ENCODE measurements at places on chromosomes 2 and 18.

- DNase-seq: no peak
Measured at GRCh38 chr2:236308855-236309668, 44.9 kb upstream of the ASB18 start.

DNA sequence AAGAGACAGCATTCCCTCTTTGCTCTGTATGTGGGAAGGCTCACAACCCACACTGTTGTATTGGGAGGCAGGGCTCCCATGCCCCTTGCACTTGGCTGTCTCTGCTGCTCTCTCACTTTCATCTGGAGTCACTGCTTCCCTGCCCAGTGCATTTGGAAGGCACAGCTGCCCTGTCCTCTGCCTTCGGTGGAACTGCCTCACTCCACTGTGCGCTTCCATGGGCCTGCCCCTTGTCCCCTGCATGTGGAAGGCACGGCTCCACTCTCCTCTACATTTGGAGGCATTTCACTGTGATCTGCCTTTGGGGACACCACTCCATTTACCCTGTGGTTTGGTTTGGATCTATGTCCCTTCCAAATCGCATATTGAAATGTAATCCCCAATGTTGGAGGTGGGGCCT lies 9.1 kb upstream of the PROM2 start:
- no peak for DNase-seq

- DNase-seq: no peak
Measured at GRCh38 chr2:169994752-169995151, 167.5 kb downstream of the UBR3 start.

- DNase-seq: no peak
Measured at GRCh38 chr2:100269889-100270288, 52.4 kb downstream of the LONRF2 start.

GRCh38 chr2:153232464-153232863 lies 246.1 kb downstream of the RPRM start:
- no peak for DNase-seq

DNA sequence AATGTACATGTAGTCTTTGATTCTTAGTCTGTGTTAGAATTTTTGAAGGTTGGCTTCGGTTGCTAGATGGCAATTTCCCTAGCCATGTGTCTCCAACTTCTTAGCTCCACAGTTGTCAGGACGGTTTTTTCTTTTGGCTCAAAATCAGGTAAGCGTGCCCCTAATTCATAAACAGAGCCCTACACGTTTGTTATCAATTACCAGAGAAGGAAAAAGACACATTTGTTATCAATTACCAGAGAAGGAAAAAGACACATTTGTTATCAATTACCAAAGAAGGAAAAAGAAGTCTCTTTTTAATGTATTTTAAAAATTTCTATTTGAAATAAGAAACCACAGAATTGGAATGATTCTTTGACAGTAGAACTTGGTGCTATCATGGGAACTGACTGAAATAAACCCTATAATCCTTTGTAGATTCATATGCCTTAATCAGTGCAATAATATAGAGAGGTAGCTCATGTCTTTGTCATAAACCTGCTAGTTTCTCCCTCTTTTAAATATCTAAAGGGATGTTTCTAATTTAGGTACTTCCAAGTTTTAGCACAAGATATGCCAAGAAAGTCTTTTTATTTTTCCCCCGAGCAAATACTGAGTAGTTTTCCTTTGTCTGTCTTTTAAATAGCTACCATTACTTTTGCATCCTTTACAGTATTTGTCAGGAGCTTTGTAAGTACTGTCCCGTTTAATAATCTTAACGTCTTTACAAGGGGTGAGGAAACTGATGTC lies 35.9 kb downstream of the CAMKMT start:
- DNase-seq: no peak

GRCh38 chr18:26036635-26037034 lies 53.8 kb downstream of the SS18 start:
- no peak for DNase-seq

- no peak for DNase-seq
Measured at GRCh38 chr18:28079883-28080282, 97.0 kb downstream of the CDH2 start.

DNA sequence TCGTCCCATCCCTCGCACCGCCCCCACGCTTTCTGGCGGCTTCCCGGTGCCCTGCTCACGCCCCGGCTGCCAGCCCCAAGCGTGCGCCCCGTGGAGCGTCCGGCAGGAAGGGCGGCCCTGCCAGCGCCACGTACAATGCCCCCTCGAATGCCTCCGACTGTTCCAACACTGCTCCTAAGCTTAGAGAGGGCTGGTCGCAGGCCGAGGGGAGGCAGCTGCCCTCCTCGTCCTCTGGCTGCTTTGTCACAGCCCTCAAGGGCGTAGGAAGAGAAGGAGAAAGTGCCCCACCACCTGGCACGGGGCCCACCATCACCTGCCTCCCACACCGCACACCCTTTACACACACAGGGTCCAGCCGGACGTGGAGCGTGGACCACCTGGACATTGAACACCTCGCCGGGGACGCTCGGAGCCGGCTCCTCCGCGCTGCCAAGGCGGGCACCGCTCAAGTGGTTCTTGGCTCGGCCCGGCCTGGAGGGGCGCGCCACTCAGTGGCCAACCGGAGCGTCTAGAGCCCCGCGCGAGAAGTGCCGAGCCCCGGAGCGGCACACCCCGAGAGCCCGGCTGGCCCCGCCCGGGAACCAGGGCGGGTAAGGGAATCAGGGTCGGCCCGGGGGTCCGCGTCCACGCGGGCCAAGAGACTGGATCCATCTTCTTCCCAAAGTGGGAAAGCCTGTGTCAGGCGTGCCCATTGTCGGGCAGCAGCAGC lies 830 bp downstream of the DNER start:
- DNase-seq: no peak

DNA sequence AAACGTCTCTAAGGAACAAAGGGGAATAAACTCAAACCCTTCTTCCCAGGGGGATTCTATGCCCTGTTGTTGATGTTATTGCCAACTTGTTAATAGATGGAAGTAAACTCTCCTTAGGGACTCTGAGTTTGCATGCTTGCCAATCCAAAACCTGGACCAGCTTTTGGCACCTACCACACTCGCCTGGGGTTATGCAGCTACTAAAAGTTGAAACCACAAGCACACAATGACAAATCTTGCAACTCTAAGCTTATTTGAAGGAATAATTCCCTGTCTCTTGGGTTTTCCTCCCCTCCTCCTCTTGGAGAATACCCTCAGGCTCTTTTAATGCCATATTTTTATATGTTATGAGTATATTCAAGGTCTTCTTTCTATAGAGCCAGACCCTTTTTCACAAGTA lies 484.1 kb downstream of the FBXO15 start:
- no peak for DNase-seq

- no peak for DNase-seq
Measured at GRCh38 chr2:33292981-33293595, 183.4 kb upstream of the RASGRP3 start.

- no peak for DNase-seq
Measured at GRCh38 chr2:100451734-100452133, 18.5 kb upstream of the NMS start.

- DNase-seq: no peak
Measured at GRCh38 chr2:142858961-142859360, 18.5 kb upstream of the KYNU start.

GRCh38 chr2:101679037-101679726 lies 18.3 kb upstream of the MAP4K4 start:
- DNase-seq: no peak

DNA sequence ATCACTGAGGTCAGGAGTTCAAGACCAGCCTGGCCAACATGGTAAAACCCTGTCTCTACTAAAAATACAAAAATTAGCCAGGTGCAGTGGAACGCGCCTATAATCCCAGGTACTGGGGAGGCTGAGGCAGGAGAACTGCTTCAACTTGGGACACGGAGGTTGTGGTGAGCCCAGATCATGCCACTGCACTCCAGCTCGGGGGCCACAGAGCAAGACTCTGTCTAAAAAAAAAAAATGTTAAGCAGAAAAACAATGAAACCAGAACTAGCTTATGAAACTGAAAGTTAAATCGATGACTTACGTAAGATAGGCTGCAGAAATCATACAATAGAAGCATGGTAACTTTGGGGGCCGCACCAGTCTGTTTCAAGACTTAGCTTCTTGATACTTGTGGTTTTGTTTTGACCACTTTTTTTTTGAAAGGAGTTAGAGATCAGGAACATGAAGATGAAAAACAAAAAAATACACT lies 6.2 kb upstream of the GPR155 start:
- DNase-seq: no peak

DNA sequence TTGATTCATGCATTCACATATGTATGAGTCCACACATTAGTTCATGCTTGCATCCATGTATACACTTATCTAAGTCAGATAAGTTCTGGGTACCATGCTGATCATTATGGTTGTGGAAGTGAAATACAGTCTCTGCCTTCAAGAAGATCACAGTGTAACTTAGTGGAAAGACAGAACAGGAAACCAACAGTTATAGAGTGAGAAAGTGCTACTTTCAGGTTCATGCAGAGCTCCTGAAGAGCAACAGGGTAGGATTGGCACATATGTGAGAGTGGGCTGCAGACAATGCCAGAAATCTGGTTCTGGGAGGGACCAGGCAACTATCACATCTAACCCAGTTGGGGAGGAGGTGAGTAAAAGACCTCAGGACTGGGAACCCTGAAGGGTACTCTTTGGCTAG lies 35.4 kb upstream of the PGAP1 start:
- DNase-seq: no peak

DNA sequence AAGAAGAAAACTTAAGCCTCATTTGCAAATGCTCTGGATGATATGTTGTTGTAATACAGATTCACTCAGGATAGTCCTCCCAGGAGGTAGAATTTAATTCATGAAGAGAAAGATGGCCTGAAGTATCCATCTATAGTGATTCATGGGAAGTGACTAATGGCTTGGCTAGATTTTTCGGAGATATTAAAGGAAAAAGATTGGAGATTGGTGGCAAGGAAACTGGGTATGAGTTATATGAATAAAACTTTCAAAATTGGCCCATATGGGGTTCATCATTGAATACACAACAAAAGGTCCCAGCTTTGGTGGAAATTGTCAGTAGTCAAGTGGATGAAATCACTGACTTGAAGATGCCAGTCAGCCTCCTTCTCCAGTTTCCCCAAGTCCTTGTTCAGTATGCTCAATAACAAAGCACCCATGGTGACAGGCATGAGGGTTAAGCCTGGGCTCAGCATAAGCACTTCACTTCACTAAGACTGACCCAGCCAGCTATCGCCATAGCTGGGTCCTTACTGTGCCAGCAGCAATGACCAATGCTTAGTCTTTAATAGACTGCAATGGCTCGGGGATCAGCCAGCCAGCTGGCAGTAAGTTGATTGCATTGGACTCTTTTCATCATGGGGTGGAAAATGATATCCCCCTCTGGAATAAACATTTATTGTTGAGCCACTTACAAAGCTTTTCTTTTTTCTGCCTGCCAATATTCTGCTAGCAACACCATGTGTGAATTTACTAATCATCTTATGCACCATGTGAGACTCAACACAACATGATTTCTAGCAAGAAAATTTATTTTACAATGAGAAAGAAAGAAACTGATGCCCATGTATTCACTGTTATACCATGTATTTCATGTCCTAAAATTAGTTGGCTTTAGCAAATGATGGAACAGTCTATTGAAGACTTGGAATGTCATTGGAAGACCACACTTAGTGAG lies 176.6 kb upstream of the TACR1 start:
- DNase-seq: no peak

- DNase-seq: no peak
Measured at GRCh38 chr2:233356546-233357308, 2.4 kb downstream of the DGKD start.

DNA sequence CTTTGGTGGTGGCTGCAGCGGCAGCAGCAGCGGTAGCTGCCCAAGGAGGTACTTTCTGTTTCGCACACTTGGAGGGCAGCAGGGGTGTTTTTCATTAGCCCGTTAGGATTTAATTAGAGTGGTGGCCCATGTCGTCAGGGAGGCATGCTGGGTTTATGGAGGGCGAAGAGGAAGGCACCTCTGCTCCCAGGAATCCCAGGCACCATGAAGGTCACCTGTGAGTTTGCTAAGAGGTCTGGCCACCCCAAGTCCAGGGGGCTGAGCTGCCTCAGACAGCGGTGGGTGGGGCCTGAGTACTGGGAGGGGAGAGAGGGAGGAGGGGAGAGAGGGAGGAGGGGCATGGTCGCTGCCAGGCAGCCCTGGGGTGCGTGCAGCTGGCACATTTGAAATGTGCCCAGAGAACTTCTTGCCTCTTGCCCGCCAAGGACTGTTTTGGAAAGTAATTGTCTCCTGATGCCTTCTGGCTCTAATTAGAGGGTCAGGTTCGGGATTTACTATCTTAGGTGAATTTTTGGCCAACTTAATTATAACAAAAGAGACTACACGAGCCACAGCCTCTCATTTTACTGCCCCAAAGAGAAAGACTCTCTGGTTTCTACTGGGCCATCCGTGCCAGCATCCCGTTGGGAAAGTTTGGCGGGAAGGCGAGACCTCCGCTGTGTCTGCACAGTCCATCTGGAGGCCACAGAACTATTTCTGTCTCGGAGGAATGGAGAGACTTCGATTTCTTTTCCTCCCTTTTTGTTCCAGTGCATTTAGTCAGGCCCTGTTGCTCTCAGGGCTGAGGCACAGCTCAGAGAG lies 62.0 kb downstream of the GLI2 start:
- no peak for DNase-seq

GRCh38 chr2:240728827-240729226 lies 37.2 kb downstream of the AQP12A start:
- DNase-seq: no peak

- DNase-seq: no peak
Measured at GRCh38 chr18:75395137-75395536, 32.4 kb downstream of the SMIM21 start.

GRCh38 chr18:60406721-60407120 lies 34.1 kb upstream of the MC4R start:
- no peak for DNase-seq

DNA sequence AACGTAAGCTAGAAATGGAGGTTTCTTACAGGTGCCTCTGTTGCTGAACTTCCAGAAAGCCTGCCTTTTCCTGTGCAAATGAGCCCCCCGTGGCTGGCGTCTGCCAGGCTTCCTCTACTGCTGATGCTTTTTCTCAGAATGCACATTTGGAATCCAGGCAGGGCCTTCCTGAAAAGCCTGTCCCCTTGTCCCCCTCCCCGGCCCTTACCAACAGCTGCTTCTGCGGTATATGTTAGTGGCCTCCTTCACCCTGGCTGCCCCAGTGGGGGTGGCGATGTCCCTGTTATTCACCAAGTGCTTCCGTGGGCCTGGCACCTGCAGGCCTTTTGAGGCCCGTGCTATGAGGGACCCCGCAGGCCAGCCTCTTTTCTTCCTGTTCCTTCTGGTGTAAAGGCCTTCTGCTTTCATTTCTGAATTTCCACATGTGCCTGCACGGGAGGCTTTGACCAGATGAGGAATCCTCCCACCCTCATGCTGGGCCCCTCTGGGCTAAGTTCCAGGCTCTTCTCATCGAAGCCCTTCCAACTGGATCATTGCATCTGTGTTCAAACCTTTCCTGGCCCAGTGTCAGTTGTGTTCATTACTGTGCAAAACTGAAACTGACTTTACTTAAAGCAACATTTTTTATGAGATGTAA lies 10.4 kb downstream of the CNDP2 start:
- no peak for DNase-seq

GRCh38 chr2:62440281-62440946 lies 65.6 kb downstream of the TMEM17 start:
- DNase-seq: no peak

Data from HAP-1 (cell line).